SJSA1 (cell line): ENCODE measurements at places on chromosomes 7 and 10. TPM values are rescaled to one million over a fixed set of nuclear protein-coding genes. Genes with fewer than 3 reads are reported as not detected.

TCAF2 gene
- 1.2 and 2.2 TPM in 2 replicates for total RNA-seq

HABP2 gene
- total RNA-seq, result not detected in 2 replicates

GRCh38 chr10:124597846-124598165 lies 136.2 kb downstream of the LHPP start:
- DNase-seq, result no peak

DNA sequence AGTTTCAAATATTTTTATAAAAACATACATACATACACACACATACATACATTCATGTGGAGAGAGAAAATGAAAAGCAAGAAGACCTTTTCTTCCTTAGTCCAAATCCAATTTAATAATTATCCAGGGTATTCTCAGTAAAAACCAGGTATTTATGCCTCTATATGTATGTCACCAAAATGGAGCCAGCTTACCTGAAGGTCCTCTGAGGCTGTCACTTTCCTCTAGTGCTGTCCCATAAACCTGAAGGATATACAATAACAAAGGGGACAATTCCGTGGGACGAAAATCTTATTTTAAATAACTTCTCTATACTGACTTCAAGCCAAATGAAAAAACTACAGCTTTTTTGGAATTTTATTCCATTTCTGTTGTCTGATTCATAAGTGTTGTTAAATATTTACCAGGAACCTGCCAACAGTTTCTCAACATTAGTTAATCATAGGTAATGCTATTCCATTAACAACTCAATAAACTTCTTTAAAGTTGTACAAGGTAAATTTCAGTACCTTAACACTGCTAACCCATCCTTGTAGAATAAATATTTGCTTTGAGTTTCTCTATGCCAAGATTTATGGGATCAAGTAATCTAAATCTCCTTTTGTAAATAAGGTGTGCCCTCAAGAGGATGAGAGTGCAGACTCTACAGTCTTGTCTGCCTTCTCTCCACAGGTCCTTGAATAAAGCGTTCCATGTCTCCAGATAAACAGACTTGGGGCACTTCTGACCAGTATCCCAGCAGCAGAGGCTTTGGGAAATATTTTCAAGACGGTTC lies 260.3 kb downstream of the AHR start:
- no peak for DNase-seq

GRCh38 chr7:88312061-88312663 lies 5.5 kb upstream of the STEAP4 start:
- DNase-seq, result no peak

DNA sequence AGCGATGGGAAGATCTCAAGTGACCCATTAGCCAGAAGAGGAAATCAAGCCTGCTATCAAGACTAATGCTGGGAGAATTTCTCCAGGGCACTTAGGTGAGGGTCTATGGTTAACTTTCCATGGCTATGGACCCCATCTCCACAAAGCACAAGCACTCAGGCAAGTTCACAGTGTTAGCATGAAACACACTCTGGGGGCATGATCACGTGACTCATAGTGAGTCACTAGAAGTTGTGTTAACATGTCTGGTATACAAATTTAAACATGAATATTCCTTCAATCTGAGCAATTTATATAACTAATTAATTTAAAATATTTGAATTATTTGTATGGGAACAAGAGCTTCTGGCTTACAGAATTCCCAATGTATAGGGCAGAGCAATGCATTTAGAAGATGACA lies 131.8 kb downstream of the FAM204A start:
- DNase-seq, result no peak

GRCh38 chr10:110158051-110159005 lies 49.1 kb upstream of the MXI1 start:
- DNase-seq, result no peak
